ENCODE measurements at places on chromosomes 2 and 18.

DNA sequence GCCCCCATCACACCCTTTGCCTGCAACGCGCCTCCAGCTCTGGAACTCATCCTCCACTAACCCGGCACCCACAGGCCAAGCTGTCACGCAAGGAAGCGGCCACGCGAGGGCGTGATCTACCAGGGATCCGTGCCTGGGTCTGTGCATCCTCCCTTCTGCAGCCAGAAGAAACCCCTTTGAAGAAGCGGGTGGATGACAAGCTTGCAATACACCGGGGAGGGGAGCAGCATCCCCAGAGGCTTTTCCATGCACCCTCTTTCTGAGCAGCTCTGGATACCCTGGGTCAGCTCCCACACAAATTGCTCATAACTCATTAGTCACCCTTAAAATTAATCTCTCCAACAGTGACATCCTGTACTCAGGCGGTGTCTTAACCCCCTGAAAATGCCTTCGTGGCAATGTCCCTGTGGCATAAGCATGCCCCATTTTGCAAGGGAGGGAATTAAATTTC, 47.6 kb downstream of the PDCL3 start:
- DNase-seq: peak; percentile 62

DNA sequence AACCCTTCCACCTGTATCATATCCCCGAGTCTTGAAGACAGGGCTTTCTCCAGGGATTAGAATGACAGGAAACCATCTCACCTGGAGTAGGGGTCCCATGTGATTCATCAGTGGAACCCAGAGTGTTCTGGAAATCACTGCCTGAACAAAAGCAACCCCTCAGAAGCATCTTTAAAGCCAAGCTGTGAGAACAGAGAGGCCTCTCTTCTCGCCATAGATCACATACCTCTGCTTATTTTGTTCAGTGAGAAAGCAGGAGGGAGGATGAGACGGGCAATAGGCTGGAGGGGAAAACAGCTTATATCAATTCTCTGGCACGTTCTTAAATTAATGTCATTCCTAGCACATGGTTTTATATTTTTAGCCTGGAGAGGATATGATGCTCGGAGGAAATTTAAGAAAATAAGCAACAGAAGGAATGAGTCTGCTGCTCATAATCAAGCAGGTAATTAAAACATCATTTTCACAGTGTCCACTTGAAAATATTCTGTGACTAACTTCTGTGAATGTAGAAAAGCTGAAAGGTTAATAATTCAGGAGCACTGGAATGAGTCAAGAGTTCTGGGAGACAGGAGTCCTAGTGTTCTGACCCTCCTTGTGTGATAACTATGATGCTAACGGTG, 213.6 kb upstream of the SP5 start:
- DNase-seq: no peak

DNA sequence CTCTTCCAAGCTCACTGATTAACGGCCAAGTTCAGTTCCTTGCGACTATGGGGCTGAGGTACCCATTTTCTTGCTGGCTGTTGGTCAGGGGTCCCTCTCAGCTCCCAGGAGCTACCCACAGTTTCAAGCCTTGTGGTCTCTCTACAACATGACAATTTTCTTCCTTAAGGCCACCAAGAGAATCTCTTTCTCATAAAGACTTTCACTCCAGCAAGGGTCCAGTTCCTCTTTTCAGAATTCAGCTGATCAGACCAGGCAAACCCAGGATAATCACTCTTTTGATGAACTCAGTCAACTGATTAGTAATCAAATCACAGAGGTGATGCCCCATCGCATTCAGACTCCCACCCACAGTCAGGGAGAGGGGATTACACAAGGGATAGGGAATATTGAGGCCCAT, 129.7 kb downstream of the IRS1 start:
- DNase-seq: no peak

DNA sequence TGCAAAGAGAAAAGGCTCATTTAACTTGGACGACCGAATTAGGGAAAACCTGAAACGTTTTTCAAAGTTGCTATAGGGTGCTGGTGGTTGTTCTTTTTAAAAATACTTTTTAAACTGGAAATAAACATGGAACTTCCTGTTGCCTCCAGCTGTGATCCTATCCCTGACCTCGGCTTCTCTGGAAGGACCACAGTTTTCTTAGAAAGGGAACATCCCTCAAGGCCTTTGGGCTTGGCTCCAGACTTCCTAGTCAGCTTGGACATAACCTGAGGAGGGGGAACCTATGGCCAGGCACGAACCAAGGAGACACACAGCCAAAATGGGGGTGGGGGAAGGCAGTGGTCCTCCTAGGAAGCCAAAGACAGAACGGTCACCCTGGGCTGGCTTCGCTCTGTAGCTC, 57.7 kb downstream of the CENPO start:
- no peak for DNase-seq

- DNase-seq: no peak
These were observed 471.4 kb downstream of the CMPK2 start for GRCh38 chr2:6394276-6394675.

GRCh38 chr18:49241852-49242251, 218.6 kb downstream of the DYM start:
- DNase-seq: no peak

DNA sequence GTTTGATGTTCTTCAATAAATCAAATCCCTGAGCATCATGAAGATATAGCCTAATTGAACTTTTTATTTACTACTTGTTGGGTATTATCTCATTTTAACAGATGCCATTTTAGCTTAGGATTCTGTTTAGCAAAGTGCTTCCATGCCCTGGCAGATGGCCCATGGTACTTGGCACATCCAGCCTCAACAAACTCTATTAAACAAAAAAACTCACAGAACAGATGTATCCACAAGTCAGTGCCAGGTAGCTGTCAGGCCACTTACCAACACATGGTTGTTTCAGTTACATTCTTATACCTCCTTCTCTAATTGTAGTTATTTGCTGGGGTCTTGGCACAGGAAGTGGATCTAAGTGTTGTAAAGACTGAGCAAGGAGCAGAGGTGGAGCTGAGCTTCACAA, 29.6 kb downstream of the GAD1 start:
- no peak for DNase-seq

DNA sequence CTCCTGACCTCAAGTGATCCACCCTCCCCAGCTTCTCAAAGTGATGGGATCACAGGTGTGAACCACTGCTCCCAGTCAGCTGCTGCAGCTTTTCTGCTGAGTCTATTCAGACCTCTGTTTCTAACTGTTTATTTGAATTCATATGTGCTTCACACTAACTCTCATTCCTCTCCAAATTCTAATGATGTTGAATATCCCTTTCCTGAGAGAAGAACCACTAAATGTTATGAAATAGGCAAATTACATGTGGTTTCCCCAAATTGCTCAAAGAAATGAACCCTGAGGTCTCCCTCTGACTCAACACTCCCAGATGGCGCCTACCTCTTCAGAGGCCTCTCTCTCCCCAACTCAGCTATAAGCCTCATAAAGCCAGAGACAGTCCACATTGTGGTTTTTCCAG, 98.6 kb downstream of the IRS1 start:
- no peak for DNase-seq

GRCh38 chr18:7452331-7452730, 114.8 kb upstream of the PTPRM start:
- DNase-seq: no peak

GRCh38 chr18:40915724-40916123, 1039.3 kb upstream of the PIK3C3 start:
- DNase-seq: no peak

DNA sequence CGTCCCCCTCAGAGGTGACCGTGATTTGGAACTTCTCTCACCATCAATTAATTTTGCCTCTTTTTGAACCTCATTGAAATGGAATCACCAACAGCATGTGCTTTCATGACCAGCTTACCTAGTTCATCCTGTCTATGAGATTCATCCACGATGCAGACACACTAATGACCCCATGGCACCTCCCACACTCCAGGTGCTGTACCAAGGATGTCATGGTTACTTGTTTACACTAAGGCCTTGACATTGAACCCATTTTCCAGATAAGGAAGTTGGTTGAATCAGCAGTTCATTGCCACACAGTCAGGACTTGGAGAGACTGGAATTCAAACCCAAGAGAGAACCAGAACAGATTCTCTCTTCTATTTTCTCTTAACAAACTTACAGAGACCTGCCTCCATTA, 139.0 kb downstream of the ZFP36L2 start:
- no peak for DNase-seq

DNA sequence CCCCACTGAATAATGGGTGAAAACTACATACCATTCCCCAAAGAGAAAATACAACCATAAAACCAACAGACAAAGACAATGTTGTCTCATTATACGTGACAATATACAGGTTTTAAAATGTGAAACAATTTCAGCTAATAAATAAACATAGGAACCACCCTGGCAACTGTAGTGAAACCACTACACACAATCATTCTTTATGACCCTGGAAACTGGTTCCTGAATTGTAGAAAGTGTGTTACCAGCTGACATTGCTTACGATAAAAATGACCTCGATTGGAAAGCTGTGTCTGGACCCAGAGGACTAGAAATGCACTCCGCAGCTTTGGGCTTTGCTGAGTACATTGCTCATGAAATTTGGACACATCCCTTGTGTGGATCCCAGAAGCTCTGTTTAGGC, 73.9 kb upstream of the LPIN2 start:
- DNase-seq: no peak

DNA sequence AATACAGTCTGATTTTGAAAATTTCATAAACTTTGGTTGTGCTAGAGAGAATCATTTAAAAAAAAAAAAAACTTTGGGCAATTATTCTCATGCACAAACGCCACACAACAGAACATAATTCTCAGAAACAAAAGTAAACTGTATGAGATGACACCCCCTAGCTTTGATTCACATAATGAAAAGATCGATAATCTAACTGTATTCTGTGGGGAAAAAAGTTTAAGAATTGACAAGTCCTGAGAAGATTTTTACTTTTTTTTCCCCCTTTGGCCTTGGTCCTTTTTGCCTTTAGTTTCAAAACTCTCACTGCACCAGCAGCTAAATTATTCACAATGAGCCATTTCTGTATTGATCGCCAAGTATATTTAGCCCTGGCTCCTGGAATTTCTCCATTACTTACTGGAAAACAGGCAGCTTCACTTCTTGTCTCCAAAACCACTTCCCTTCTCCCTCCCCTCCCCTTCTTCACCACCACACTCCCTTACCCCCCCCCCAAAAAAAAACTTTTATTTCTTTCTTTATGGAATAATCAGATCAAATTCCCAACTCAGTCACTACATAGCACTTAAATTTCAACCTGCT, 2.0 kb downstream of the IKZF2 start:
- no peak for DNase-seq

DNA sequence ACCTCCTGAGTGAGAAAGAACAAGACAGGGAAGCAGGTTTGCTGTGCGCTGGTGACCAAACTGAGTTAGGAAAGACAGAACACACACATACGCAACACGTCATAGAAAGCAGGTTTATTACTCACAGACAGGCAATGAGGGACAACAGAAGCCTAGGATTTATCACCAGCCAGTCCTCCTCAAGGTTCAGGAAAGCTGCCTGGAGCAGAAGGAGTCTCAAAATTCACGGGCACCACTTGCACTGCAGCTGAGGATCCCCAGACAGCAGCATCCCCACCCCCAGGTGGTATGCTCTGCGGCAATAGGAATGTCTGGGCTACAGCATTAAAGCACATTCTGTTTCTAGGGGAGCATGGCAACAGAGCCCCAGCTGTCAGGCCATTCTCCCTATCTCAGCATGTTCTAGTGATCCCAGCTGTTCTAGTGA, 284.4 kb upstream of the RGPD4 start:
- DNase-seq: no peak

- DNase-seq: no peak
These were observed 32.1 kb downstream of the GLS start for GRCh38 chr2:190912726-190913125.

GRCh38 chr18:5941890-5942289, 46.6 kb upstream of the TMEM200C start:
- no peak for DNase-seq

- DNase-seq: no peak
These were observed 87.9 kb upstream of the ETAA1 start for GRCh38 chr2:67309281-67309680.

- no peak for DNase-seq
These were observed 1.7 kb upstream of the MSGN1 start for GRCh38 chr2:17814601-17815000.

- no peak for DNase-seq
These were observed 98.3 kb downstream of the MEIS1 start for GRCh38 chr2:66532972-66533868.

- DNase-seq: no peak
These were observed 67.3 kb upstream of the SALL3 start for GRCh38 chr18:78912336-78912735.

DNA sequence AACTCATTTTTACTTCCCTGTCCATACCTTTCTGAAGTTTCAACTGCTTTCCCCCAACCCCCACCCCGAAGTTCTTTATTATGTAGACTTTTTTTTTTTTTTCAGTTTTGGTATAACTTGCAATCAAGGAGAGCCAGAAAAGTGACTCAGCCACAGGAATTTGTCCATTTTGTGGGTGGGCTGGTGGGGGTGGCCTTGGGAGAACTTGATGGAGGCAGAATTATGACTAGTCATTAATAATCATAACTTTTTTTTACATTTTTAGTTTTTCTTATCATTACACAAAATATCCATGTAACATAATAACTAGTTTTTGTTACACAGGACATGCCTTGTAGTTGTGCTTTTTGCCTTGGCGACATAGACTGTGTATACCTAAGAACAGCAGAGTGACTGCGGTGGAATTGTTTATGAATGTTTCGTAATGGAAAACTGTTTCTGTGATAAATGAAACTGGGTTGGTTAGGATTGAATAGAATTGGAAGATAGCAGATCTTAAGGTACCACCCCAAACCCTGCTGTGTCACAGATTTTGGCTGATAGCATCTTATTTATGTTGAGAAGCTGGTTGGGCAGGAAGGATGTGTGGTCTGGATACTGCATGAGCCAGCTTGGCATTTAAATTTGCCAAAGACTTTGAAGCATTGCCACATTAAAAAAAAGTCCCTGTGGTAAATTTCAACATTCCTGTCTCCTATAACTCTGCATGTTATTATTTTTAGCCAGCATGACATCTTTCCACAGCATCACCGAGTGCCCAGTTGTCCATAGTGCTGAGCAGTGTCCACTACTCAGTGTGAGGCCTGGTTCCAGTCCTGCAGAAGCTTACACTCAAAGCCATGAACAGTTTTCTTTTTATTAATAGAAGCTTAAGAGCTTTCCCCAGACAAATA, 30.7 kb downstream of the LYPD6B start:
- DNase-seq: no peak

DNA sequence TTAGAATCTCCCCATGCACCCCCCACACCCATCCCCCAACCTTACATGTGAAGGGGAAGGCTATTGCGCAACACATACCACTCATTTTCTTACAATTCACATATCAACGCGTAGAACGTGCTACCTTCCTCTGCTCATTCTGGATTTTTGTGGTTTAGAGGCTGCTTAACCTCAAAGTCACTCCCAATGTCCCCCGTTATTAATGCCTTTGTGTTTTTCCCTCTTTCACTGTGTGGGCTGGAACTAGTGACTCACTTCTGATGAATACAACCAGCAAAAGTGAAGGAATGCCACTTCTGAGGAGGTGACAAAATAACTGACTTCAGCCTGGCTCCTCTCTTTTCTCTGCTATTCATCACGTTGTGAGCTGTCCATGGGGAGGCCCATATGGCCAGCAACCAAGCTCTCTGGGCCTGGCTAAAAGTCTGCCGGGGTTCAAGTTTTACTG, 342.5 kb upstream of the NXPH2 start:
- DNase-seq: no peak
